Urothelium cell line (cell line): ENCODE measurements at places on chromosomes 2 and 18.

DNA sequence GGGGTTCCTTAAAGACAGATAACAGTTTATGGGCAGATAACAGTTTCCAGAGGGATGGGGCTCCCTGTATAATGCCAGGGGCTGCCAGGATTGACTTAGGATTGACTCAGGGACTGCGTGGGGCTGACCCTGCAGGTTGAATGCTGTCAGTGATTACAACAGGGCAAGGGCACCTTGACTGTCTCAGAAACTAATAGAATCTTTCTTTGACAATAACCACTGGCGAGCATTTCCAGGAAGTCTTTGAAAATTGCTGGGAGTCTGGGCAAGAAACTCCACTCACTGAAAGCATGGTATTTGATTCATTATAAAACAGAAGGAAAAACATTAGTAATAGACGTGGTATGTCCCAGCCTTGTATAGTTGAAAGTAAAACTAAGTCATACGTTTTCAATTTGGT, 101.0 kb downstream of the GPD2 start:
- no peak for DNase-seq

- DNase-seq = no peak
Measured at GRCh38 chr18:48295586-48296311, 113.4 kb downstream of the ZBTB7C start.

- DNase-seq = no peak
Measured at GRCh38 chr2:54586062-54586461, 129.9 kb downstream of the SPTBN1 start.

DNA sequence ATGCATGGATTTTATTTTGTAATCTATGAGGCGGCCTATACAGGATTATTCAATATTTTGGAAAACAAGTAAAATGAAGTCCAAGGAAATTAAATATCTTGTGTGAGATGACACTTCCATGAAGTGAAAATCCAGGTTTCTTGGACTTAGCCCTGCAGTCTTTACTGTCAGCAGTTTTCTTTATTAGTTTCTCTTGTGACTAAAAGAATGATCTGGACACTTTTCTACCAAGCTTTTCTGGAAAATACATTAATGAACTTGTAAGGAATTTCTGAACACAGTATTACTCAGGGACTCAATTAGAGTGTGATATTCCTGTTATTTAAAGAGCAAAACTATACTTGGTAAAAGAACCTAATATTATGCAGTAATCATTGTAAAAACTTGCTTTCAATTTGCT, 610.4 kb upstream of the SLC8A1 start:
- DNase-seq = no peak

DNA sequence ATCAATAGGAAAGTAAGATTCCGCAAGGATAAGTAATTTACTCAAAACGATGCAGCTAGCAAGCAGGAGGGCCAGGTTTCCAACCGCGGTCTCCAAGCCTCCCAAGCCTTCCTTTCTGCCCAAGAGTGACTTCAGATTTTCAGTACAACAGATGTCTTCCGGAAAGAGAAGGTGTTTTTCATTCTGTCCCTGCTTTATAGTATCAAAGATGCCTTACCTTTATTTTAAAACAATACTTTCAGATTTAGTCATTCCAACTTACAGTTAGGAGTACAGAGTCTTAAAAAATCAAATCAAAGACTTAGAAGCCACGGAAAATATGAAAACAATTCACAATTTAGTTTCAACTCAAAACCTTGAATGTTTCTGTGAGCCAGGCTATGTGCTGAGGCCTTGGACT, 43.6 kb downstream of the CYB5A start:
- DNase-seq = no peak

DNA sequence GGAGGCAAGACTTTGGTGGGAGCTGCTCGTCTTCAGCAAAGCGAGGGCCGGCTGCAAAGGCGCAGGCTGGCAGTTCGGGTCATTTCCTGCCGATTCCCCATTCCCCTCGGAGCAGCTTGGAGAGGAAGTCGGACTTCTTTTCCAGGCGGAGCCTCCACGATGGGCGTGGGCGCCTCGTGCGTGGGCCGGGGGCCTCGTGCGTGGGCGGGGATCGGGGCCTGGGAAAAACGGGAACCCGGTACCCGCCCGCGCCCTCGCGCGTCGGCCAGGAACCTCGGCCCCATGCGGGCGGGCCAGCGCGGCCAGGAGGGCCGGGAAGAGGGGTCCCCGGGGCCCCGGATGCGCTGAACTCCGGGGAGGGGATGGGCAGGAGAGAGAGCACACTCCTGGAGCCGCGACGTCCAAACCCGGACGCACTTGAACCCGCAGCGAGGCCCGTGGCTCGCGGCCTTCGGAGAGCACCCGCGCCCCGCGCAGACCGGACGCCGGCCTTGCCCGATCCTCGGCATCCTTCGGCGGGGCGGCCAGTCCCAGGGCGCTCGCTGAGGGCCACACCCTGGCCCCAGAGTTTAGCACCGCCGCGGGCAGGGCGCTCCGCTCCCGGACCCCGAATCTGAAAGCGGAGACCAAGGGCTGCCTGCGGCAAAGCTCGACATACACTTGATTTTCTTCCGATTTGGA, 368.4 kb downstream of the MTX2 start:
- peak; percentile 76 for DNase-seq

DNA sequence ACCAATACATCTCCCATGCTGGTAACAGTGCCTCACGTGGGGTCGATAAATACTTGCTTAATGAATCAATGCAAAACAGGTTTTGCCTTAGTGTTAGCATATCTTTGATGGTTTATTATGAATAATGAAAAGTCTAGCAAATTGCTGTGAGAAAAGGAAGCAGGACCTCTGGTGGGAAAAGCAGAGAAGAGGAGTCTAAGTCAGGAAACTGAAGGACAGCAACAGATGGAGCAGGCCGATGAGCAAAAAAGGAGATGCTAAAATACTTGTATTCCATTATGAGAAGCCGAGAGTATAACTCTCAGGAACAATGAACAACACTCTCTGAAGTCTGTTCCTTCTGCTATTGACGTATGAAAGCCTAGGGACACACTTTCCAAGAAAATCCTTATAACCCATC, 555.2 kb upstream of the KLHL29 start:
- DNase-seq = no peak

- DNase-seq = no peak
Measured at GRCh38 chr2:39954346-39954745, 175.3 kb upstream of the THUMPD2 start.

GRCh38 chr2:30960213-30960612, 153.0 kb upstream of the CAPN13 start:
- no peak for DNase-seq

DNA sequence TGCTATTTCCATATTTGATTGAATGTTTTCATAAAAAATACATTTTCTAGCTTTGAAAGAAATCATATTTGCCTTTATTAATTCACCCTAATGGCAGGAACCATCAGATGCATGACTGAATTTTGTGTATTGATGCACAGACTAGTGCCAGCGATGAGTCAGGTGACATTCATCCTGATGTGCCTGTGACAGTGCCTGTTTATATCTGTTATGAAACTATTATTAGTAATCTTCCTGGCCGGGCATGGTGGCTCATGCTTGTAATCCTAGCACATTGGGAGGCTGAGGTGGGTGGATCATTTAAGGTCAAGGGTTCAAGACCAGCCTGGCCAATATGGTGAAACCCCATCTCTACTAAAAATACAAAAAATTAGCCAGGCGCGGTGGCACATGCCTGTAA, 170.0 kb downstream of the TSN start:
- no peak for DNase-seq

GRCh38 chr2:68736086-68736485, 1.5 kb downstream of the ARHGAP25 start:
- no peak for DNase-seq
